ENCODE measurements at places on chromosomes 5 and 9.
A peak's percentile ranks its signal among the peaks of the same experiment; 100 is the strongest.

DNA sequence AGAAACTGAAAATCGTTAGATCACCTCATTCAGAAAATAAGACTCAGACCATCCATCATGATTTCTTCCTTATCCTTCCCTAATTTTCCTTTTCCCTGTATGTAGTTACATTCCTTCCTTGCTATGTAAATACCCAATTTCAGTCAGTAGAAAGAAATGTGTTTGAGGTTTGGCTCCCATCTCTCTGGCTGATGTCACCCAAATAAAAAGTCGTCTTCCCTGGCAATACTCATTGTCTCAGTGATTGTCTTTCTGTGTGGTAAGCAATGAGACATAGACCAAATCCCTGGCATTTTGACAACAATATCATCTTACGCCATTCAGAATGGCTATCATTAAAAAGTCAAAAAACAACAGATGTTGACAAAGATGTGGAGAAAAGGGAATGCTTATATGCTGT lies 303.9 kb upstream of the EDIL3 start:
- DNase-seq, result no peak

- DNase-seq, result no peak
Measured at GRCh38 chr5:66840511-66841013, 244.4 kb downstream of the MAST4 start.

DNA sequence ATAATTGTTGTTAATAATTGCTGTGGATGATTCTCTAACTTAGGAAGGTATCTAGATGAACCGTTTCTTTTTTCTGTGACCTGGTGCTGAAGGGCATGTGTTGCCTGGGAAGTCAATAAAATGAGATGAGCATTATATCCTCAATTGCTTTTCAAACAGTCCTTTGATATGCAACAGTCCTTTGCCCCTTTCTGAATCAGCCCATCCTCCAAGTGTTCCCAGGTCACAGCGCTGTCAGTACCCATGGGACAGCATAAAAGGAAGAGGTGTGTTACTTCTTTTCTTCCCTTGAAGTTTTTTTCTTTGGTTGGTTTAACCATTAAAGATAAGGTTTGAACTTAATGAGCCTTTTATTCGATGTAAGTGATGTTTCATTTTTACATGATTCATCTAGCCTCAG lies 651.8 kb downstream of the SEMA5A start:
- no peak for DNase-seq

- DNase-seq, result no peak
Measured at GRCh38 chr5:17305017-17305416, 87.6 kb downstream of the BASP1 start.

- no peak for DNase-seq
Measured at GRCh38 chr5:40679913-40680681, at the start of gene PTGER4. Gene PTGER4, plus strand, starts transcription at chr5:40679915. Its CDS starts 1,079 bp downstream, at chr5:40680994.

DNA sequence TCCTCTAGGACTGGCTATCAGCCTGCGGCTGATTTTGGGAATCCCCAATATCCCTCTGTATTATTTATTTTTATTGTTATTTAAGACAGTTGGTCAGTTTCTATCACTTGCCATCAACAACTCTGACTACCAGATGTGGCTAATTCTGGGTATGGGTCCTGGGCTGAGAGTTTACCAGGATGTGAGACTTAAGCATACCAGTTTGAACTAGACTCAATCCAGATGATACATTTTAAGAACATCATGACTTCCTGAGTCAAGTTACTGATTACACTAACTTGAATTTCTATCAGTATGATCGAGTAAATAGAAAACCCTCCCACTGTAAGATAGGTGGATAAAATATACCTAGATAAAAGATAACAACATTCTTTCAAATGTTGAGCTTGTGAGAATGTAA lies 634.0 kb downstream of the MAT2B start:
- no peak for DNase-seq

GRCh38 chr5:75961818-75962217 lies 121.4 kb upstream of the SV2C start:
- no peak for DNase-seq

GRCh38 chr9:127523312-127523851 lies 72.1 kb downstream of the LRSAM1 start:
- DNase-seq, result no peak

DNA sequence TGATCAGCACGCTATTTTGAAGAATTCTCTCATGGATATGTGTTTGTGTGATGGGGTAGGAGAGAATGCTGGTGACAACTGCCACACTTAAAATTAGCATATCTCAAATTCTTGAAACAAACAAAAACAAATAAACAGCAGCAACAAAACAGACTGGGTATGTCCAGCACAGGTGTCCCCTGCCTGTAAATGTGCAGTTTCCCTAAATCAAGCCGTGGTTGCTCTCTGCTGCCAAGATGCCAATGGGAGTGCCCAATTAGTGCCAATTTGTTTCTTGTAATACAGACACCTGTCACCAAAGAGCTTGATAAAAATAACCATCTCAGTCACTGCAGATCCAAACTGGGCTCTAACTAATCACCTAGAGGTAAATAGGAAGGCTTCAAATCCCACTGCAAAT lies 144.2 kb upstream of the SMARCA2 start:
- no peak for DNase-seq

- no peak for DNase-seq
Measured at GRCh38 chr5:36045895-36046294, 20.8 kb downstream of the UGT3A2 start.

GRCh38 chr9:109182940-109183798 lies 16.1 kb upstream of the FRRS1L start:
- no peak for DNase-seq

DNA sequence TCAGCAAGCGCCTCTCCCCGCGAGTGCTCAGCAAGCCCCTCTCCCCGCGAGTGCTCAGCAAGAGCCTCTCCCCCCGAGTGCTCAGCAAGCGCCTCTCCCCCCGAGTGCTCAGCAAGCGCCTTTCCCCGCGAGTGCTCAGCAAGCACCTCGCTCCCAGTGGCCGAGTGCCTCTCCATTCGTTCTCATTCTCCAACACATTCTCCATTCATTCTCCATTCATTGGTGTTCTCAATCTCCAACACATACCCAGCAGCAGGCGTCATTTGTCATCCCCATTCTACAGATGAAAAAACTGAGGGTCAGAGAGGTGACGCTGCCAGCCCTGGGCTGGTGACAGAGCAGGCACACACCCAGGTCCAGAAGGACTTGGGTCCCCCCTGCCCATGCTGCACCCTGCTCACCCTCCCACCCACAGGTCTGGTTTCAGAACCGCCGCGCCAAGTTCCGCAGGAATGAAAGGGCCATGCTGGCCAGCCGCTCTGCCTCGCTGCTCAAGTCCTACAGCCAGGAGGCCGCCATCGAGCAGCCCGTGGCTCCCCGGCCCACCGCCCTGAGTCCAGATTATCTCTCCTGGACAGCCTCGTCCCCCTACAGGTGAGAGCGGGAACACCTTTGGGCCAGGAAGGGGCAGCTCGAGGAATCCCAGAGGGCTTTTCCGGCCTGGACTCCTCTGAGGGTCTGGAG lies 32.5 kb downstream of the PTGES start:
- no peak for DNase-seq

GRCh38 chr9:95757439-95757838 lies 118.1 kb upstream of the ERCC6L2 start:
- DNase-seq, result no peak

- DNase-seq, result no peak
Measured at GRCh38 chr5:139474890-139475791, 4.3 kb downstream of the SMIM33 start.

DNA sequence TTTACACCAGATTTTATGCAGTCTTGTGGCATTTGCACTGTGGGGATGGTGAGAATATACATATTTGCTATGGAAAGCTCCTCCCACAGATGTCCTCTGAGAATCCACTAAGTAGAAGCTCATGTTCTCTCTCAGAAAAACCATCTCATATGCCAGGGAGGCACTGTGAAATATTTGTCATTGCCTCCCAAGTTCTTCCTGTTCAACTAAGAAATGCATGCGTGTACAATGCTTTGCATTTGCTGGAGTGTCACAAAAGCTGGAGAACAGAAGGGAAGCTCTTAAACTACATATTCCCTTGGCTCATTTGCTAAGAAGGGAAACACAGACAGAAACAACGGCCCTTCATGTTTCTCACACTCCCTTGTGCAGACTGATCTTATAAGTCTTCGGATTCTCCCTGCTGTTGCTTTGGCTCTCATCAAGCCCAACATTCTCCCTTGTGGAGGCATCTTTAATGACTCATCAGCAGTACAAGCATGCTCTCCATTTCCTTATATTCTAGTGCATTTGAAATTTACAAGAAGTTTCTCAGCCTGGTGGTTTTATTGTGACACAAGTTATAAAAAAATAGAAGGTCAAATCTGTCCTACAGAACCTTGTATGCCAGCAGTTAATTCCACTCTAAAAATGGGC lies 220.6 kb downstream of the TRIM36 start:
- DNase-seq, result no peak

GRCh38 chr9:95494416-95495371 lies 22.1 kb downstream of the PTCH1 start:
- peak; percentile 63 for DNase-seq
